MM.1S (cell line): ENCODE measurements at places on chromosomes 7 and 10.

GRCh38 chr10:6342096-6342685 lies 139.5 kb downstream of the PFKFB3 start:
- no peak for DNase-seq

DNA sequence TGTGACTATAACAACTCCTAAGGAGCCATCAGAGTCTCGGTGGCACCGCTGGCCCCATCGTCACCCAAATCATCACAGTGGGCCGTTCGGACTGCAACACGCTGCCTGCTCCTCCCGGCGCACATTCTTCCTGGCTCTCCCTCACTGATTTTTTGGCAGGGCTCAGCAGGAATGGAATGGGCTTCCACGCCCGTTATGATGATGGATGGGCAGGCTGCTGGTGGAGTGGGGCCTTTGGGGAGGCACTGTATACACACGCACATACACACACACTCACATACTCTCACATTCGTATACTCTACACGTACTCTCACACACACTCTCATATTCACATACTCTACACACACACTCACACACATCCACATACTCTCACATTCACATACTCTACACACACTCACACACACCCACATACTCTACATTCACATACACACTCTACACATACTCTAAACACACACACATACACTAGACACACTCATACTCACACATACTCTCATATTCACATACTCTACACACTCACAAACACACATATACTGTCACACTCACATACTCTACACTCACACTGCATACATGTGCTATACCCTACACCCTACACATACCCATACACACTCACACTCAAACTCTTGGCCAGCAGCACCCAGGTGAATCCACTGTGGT lies 99.8 kb downstream of the KCNMA1 start:
- no peak for DNase-seq

DNA sequence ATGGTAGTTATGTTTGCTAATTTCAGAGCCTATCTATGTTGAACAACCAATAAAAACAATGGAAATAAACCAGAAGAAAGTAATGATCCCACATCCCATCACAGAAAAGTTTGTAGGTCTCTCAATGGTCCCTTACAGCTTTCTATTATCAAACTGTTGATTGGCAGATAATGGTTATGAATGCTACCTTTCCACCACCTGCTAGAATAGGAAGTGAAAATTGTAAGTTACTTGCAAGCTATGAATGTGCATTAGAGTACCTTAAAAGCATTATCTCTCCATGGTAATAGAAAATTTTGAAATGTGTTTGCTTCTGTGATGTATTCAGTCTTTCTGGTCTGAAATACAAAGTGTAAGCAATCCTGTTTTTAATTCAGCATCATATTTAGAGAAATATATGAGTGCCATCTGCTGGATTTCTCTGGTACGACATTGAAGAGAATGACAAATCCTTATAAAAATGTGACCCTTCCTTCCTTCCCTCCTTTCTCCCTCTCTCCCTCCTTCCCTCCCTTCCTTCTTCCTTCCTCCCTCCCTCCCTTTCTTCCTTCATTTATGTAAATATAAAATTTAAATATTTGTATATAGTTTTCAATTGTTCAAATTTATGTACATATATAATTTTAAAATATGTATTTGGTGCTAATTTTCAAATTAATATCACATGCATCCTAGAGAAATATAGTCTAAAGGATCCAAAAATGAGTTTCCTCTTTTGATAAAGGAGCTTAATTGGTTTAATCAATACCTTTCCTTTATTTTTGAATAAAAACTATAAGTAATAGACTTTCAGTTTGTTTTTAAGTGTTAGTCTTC lies 41.4 kb upstream of the PNLIPRP3 start:
- DNase-seq: peak; percentile 34

GRCh38 chr10:97498076-97498840 lies at the start of gene MMS19:
Gene MMS19, minus strand, starts transcription at chr10:97498422. Its CDS starts 38 bp downstream, at chr10:97498384.
- peak; percentile 97 for DNase-seq

DNA sequence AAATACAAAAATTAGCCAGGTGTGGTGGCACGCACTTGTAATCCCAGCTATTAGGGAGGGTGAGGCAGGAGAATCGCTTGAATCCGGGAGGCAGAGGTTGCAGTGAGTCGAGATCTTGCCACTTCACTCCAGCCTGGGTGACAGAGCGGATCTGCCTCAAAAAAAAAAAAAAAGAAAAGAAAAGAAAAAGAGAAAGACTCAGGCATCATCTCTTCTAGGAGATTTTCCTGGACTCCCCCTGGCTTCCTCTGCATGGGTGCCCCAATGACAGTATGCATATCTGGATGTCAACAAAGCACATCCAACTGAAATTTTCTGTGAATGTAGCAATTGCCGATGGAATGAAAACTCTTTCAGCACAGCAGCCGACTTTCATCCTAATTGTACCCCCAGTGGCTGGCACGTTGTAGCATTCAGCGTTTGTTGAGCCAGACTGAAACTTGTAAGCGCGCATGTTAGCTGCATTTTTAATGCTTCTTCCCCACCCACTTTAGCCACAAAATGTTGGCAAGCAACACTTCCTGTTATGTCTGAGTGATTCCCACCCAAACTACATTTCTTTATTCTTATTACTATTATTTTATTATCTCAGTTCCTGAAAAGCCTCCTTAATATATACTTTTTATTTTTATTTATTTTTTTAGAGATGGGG lies 70.2 kb downstream of the PRTFDC1 start:
- DNase-seq: no peak

DNA sequence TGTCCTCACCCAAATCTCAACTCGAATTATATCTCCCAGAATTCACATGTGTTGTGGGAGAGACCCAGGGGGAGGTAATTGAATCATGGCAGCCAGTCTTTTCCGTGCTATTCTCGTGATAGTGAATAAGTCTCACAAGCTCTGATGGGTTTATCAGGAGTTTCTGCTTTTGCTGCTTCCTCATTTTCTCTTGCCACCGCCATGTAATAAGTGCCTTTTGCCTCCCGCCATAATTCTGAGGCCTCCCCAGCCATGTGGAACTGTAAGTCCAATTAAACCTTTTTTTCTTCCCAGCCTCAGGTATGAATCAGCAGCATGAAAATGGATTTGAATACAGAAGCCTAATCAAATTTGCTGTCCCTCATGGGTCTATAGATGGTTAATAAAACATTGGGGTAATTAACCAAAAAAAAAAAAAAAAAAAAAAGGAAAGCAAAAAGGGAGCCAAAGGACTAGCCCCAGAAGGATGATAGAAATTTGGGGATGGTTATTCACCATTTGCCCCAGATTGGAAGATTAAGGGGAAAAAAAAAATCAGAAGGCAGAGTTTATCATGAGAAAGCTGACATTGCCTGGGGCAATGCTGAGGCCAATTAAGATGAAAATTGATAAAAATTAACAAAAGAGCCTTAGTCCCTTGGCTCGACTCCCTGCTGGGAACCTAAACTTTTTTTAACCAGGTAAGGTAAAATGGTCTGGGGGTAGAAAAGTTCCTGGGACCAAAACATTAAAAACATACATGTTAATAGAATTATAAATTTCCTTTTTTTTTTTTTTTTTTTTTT lies 27.6 kb downstream of the AVL9 start:
- no peak for DNase-seq

GRCh38 chr10:4101918-4102654 lies 317.1 kb upstream of the KLF6 start:
- DNase-seq: peak; percentile 79

DNA sequence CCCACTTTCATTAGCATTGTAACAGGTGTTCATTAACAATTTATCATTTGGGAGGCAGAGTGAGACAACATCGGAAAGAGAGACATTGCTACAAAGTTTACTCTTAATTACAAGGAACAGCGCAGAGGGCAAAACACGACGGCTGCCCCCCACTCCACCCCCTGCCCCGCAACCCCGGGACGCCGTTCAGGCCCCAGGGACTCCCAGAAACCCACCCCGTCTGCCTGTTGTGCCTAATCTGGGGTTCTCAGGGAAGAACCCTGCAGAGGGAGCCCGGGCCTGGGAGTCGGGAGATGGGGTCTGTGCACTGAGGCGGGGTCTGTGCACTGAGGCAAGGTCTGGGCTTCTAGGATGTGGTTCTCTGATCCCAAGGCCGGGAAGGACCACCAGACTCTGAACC lies 25.2 kb downstream of the UNCX start:
- no peak for DNase-seq

- DNase-seq: no peak
These were observed 14.7 kb downstream of the MMS19 start for GRCh38 chr10:97483506-97483905.

- DNase-seq: no peak
These were observed 708.1 kb downstream of the GRID1 start for GRCh38 chr10:85658518-85658917.

DNA sequence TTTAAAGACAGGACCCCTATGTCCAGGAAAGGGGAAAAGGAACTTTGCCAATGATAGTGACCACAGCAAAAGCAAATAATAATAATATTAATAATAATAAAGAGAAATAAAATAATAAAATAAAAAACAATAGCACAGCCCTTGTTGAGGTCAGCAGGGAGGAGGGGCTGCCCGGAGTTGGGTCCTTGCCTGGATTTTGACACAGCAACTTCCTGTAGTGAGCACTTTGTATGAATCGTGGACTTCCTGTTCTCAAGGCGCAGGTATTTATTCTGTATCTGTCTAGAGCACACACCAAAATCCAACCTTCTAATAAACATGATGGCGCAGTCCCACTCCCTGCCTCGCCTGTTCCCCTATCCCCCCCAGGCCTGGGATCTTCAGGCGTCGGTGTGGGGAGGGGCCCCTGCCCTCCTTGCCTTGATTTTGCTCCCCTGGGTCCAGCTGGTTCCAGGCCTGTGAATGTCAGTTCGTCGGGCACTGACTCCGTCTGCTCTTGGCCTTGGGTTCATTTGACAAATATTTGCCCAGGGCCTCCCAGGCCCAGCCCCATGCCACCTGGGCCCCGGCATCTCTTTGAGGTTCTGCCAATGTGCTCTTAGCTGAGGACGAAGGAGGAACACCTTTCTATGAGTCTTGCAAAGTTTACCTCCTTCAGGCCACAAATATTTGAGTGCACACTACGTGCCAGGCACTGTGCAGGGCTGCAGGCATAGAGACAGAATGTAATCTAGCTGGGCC lies 13.9 kb downstream of the TRIM8 start:
- DNase-seq: peak; percentile 1

GRCh38 chr7:40673285-40673684 lies 538.5 kb downstream of the SUGCT start:
- peak; percentile 14 for DNase-seq

- no peak for DNase-seq
These were observed 6.7 kb upstream of the OTUD1 start for GRCh38 chr10:23432166-23432565.

DNA sequence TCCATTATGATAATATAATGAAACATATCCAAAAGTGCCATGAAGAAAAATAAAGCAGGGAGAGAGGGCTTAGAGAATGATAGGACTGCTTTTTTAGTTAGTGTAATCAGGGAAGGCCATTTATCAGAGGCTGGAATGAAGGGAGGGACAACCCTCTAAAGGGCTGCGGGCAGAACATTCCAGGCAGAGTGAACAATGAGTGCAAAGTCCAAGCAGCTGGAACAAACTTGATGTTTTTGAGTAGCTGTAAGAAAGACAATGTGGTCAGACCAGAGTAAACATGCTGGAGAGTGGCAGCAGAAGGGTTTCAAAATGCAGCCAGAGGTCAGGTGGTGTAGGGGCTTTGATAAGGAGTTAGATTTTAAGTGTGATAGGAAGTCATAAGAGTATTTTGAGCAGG lies 65.6 kb upstream of the CCDC6 start:
- DNase-seq: no peak

DNA sequence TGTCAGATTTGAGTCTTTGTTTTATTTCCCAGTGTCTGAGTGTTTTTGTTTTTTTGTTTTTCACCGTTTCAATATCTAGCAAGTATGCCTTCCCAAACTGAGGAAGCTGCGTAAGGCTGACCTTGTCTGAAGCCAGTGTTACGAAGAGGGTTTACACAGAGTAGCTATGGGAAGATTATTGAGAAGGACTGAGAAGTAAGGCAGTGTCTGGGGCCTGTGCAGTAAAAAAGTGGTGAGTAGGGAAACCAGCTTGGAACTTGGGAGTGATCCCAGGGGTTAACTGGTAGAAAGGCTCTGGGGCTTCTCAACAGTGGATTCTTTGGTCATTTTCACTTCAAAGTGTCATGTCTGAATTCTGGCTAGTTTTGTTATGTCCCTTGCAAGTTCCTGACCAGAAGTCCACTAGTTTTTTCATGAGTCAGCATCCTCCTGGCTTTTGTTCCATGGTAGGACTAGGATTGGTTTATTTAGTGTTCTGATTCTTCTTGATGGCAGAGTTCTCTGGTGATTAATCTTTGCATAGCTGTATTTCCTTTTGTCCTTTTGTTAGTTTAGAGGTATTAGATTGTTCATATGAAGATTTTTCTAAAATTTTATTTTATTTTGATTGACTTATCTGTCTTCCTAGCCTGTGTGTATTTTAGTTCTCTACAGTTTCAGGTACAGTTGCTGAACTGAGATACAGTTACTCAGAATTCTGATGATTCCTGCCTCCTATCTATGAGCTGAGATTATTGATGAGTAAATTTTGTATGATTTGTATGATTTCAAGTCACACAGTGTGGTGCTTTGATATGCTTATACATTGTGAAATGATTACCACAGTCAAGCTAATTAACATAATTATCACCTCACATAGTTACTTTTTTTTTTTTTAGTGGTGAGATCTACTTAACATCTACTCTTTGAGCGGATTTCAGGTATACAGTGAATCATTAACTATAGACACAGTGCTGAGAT lies 19.0 kb downstream of the GARS1 start:
- DNase-seq: no peak

GRCh38 chr7:50656141-50656895 lies 91.1 kb upstream of the DDC start:
- DNase-seq: peak; percentile 37

DNA sequence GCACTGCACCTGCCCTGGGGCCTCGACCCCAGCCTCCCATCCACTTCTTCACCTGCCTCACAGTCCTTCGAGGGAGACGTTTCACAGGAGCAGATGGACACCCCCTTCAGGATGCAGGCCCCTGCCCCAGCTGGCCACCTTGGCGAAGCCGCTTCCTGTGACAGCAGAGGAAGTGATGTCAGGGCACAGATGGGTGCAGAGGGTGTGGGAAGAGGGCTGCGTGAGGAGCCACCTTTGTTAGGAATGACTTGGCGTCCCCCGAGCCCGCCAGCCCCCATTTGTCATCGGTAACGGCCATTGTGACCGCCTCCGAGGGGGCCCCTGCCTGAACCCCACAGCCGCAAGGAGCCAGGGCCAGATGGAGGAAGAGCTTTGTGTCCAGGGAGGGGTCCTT lies 47.4 kb upstream of the SLC29A3 start:
- DNase-seq: no peak

DNA sequence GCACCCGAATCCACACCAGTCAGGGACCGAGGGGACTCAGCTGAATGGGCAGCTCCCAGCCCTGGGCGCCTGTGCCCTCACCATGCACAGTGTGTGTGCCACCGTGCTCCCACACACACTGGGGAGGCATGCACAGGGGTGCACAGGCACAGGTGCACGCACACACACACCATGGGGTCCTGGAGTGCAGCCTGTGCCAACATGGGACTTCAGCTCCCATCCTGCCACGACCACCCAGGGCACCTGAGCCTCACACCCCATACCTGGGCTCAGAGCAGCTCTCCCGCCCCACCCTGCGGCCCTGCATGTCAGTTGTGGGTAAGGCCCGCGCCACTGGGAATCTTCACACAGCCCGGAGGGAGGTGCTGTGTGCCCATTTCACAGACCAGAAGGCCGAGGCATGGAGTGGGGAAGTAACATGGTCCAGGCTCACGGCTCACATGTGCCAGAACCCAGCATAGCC lies 8.0 kb downstream of the ELFN1 start:
- DNase-seq: no peak

GRCh38 chr10:124041675-124042445 lies 51.5 kb downstream of the CHST15 start:
- DNase-seq: no peak

GRCh38 chr7:157863176-157863575 lies 526.4 kb downstream of the DNAJB6 start:
- no peak for DNase-seq
